ENCODE measurements at places on chromosomes 12 and 14. TPM values are rescaled to one million over a fixed set of nuclear protein-coding genes. Genes with fewer than 3 reads are reported as not detected.

Gene YLPM1
- 44.8 TPM for total RNA-seq

Gene TAS2R46
- total RNA-seq: 2.9 TPM

DNA sequence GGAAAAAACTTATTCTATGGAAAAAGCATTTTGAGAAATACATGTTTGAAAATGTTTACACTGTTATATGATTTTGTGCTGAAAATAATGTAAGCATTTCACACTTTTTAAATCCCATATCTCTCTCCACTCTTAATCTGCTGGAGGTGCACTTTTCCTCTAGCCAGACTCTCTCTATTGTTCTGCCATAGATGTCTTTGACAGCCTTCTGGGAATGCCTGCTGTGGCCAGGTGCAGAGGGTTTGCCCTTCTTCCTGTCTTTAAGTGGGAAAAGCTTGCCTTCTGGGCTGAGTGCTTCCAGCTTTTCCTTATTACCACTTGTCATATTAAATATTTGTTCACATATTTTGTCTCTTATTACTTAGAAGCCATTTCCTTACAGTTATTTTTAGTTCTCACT, 60.1 kb upstream of the PPM1H start:
- H3K27ac ChIP-seq: no peak overlapping the region
- H3K36me3 ChIP-seq: no peaks in the 10 kb centered on the region
- H3K4me1 ChIP-seq: no peaks in the 10 kb centered on the region

GRCh38 chr12:92539110-92539749, 163.6 kb upstream of the PLEKHG7 start:
- no peaks in the 10 kb centered on the region for H3K36me3 ChIP-seq
- no peak overlapping the region for H3K4me3 ChIP-seq
- peaks cover 22% of the 10 kb centered on the region for H3K4me1 ChIP-seq
- peak overlapping the region; percentile 72 for H3K27ac ChIP-seq
- H3K27me3 ChIP-seq: no peaks in the 10 kb centered on the region

Data from hepatocyte (in vitro differentiated cells).